GM12864 (cell line): ENCODE measurements at places on chromosomes 1 and 21.

DNA sequence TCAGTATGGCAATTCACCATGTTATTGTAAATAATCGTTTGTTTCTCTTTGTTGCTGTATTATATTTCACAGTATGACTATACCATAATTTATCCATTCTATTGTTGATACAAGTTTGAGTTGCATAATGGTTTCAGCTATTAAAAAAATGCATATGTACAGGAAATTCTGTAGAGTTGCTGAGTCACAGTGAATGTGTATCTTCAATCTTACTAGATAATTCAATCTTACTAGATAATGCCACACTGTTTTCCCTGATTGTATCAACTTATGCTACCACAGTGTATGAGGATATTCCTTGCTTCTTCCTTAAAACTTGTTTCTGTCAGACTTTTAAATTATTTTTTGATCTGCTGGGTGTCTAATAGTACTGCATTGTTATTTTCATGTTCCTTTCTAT is 3.5 kb upstream of the COA6 start:
- no peak for DNase-seq

DNA sequence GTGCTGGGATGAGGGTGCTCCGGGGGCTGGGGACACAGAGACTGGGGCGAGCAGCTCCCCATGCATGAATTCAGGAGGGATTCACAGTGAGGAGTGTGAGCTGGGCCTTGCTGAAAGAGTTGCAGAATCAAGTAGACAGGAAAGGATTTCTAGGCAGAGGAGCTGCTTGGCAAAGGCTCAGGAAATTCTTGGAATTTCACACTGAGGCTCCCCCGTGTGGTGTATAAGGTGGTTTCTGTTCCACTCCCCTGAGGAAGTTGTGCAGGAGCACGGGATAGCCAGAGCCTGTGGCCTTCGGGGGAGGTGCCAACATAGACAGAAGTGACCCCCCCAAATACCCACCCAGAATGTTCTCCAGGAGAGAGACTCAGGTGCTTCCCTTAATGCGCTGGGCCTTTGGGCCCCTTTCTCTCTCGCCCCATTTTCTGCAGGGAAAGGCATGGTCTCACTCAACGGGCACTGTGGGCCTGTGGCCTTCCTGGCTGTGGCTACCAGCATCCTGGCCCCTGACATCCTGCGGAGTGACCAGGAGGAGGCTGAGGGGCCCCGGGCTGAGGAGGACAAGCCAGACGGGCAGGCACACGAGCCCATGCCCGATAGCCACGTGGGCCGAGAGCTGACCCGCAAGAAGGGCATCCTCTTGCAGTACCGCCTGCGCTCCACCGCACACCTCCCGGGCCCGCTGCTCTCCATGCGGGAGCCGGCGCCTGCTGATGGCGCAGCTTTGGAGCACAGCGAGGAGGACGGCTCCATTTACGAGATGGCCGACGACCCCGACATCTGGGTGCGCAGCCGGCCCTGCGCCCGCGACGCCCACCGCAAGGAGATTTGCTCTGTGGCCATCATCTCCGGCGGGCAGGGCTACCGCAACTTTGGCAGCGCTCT is 58.5 kb upstream of the ACTL8 start:
- DNase-seq = no peak

- no peak for DNase-seq
These were observed 16.9 kb upstream of the ECE1 start for GRCh38 chr1:21307210-21307609.

GRCh38 chr1:175278734-175279116 is 86.1 kb upstream of the KIAA0040 start:
- DNase-seq = no peak

- DNase-seq = no peak
These were observed 621.0 kb upstream of the CXADR start for GRCh38 chr21:16891821-16892220.

GRCh38 chr1:207997486-207998268 is 86.8 kb upstream of the CD34 start:
- no peak for DNase-seq

DNA sequence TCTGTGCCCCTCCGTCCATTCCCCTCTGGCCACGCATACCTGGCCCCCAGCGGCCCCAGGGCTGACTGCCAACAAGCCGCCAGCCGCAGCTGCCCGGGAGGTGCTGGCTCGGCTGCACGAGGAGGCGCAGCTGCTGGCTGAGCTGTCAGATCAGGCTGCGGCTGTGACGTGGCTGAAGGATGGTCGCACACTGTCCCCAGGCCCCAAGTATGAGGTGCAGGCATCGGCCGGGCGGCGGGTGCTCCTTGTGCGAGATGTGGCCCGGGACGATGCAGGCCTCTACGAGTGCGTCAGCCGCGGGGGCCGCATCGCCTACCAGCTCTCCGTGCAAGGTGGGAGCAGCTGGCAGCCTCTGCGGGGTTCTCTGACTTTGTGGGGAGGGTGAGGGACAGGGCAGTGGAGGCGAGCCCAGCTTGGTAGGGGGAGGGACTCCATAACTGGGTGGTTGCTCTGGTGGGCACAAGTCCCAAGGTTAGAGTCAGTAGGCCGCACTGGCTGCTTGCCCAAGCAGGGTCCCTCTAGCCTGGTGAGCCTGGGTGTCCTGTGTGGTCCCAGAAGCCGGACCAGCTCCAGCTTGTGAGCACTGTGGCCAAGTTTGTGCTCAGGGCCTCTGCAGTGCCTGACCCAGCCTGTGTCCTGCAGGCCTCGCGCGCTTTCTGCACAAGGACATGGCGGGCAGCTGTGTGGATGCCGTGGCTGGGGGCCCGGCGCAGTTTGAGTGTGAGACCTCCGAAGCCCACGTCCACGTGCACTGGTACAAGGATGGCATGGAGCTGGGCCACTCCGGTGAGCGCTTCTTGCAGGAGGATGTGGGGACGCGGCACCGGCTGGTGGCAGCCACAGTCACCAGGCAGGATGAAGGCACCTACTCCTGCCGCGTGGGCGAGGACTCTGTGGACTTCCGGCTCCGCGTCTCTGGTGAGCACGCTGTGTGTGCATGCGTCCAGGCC is 8.8 kb downstream of the OBSCN start:
- DNase-seq = no peak

- DNase-seq = no peak
These were observed 34.9 kb downstream of the DRAM2 start for GRCh38 chr1:111104981-111105380.

GRCh38 chr1:4411862-4412261 is 242.5 kb upstream of the AJAP1 start:
- no peak for DNase-seq

GRCh38 chr1:74822851-74823401 is 90.0 kb downstream of the TYW3 start:
- DNase-seq = no peak

DNA sequence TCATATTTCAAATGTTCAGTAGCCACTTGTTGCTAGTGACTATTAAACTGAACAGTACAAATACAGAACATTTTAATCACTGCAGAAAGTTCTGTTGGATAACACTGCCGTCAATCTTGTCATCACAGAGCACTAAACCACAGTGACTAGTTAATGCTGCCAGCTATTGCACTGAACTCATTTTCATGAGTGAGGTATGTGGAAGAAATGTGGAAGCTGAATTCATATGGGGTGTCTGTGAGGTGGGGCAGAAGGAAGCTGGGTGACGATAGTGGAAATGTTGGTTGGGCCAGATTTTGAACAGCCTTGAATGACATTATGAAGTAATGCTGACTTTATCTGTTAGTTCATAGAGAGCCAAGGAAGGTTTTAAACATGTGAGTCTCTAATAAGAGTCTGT is 49.6 kb downstream of the OSBPL9 start:
- DNase-seq = no peak

DNA sequence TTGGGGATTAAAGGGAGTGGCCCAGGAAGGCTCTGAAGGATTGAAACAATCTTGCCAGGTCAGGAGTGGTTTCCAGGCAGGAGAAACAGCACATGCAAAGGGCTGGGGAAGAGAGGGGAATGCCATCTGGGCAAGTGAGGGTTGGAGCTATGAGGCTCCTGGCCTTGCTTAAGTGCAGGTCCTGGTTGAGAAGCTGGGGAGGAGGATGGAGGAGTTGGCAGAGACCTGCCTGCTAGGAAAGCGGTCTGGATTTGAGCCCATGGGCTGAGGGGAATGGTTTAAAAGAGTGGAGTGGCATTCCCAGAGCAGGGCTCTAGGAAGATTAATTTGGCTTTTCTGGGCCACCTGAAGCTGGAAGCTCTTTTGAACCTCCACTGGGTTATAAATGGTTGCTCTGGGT is 9.2 kb downstream of the IGSF21 start:
- DNase-seq = no peak

- DNase-seq = no peak
These were observed 52.9 kb upstream of the CITED4 start for GRCh38 chr1:40914927-40915569.

DNA sequence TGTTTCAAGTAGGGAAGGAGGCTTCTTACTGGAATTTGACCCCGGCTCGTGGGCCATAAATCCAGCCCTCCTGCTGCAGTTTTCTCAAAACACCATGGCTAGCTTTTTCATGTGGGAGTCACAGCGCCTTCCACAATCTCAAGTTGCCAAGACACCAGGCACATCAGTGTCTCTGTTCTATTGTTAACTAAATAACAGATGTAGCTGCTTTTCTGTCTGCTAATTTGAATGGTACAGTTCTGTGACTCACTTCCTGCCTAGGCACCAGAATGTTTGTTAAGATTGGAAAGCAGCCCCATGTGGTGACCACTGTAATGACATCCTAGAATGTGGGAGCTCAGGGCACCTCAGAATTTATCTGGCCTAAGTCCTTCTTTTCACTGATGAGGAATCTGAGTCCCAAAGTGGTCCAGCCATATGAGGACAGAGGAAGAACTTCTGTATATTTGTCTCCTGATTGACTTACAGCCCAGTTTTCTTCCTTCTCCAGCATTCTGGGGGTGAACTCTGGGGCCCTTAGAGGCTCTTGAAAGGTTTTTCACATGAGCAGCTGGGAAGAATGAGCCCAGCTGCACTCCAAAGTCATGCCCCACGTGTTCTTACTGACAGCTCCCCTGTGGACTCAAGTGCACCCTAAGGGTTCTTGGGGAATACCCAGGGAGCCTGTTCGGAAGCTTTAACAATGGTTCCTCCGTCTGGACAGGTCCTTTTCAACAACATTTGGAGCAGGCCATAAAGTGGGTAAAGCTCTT is 27.5 kb downstream of the TRIM45 start:
- DNase-seq = no peak

GRCh38 chr1:162368451-162368850 is 8.2 kb downstream of the SPATA46 start:
- no peak for DNase-seq

DNA sequence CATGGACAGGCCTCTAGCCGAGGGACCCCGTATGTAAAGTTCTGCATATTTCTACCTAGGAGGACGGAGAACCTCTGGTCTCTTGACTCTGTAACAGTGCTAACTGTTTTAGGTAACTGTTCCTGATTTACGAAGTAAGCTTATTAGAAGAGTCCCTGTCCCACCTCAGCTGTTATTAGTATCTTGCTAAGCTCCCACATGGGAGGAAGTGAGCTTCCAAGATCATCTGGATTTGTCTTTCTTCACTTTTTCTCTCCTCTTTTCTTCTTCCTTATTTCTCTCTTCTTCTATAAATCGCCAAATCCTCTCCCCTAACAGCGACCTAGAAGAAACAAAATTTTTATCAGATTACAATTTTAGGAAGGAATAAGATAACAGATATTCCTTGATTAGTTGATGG is 4.4 kb downstream of the CD53 start:
- no peak for DNase-seq

- DNase-seq = no peak
These were observed 82.0 kb downstream of the UBIAD1 start for GRCh38 chr1:11354893-11355553.

- DNase-seq = no peak
These were observed 1.1 kb downstream of the AKR1A1 start for GRCh38 chr1:45551684-45552083.

DNA sequence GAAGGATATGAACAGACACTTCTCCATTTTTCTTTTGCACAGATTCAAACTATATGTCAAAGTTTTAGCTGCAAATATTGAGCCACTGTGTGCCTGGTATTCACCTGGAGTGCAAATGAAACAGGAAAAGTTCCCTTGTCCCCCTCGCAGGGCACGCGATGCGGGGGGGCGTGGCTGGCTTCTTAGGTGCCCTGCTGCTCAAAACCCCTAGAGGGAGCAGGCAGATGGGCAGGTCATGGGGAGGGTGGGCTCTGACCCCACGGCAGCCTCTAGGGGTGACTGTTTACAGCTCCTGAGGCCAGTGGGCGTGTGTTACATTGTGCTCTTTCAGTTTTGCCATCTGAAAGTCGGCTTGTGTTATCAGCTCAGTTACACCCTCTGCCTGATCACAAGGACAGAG is 931.2 kb upstream of the B3GALT2 start:
- DNase-seq = no peak

- DNase-seq = no peak
These were observed 21.4 kb upstream of the KCNJ6 start for GRCh38 chr21:37937668-37938067.

GRCh38 chr1:222054416-222054815 is 312.5 kb upstream of the DUSP10 start:
- no peak for DNase-seq

DNA sequence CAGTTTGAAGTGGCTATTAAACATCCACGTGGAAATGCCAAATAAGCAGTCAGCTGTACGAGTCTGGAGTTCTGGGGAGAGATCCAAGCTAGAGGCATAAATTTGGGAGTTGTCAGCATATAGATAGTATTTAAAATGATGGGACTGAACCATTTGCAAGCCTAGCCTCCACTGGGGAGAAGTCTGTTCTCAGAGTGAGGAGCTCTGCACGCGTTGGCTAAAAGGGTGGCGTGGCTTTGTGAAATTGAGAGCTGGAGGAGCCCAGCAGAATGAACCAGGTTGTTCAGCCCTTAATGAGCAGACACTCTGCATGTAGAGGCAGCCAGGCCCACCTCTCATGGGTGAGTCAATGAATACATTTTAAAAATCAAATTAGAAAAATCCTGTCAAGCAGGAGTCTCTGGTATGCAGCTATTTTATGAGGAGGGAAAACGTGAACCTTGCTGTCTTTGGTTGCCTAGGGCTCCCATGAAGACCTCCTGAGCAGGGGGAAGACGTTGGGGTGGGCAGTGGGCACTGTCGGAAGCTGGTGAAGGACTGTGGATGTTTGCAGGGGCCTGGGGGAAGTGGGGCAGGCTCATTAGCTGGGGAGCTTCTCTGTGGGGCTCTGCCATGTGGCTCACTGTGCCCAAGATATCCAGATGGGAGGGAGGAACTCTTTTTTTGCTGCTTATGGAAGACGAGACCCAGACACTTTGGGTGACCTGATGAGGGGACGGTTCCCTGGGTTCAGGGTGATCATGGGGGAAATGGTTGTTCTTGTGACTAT is 18.8 kb downstream of the TMCC2 start:
- DNase-seq = no peak
